ENCODE measurements at places on chromosomes 6 and 20. TPM values are rescaled to one million over a fixed set of nuclear protein-coding genes. Genes with fewer than 3 reads are reported as not detected.
A peak's percentile ranks its signal among the peaks of the same experiment; 100 is the strongest.

The GMPR gene
- 4.5 TPM for total RNA-seq

- H3K27me3 ChIP-seq: no peaks in the 10 kb centered on the region
- no peak for DNase-seq
- H3K27ac ChIP-seq: no peak overlapping the region
- no peaks in the 10 kb centered on the region for H3K36me3 ChIP-seq
- no peak overlapping the region for H3K4me3 ChIP-seq
- no peaks in the 10 kb centered on the region for H3K4me1 ChIP-seq
Observed at GRCh38 chr6:128276311-128276710, 244.1 kb downstream of the PTPRK start.

The TNXB gene
- total RNA-seq: 47.8 TPM

- H3K27ac ChIP-seq: no peak overlapping the region
- H3K4me3 ChIP-seq: no peak overlapping the region
- no peaks in the 10 kb centered on the region for H3K4me1 ChIP-seq
- H3K36me3 ChIP-seq: no peaks in the 10 kb centered on the region
Observed at GRCh38 chr20:582204-582603, 27.9 kb downstream of the TCF15 start.

- H3K4me1 ChIP-seq: peaks cover 16% of the 10 kb centered on the region
- H3K36me3 ChIP-seq: no peaks in the 10 kb centered on the region
- no peak overlapping the region for H3K4me3 ChIP-seq
- H3K27ac ChIP-seq: peak overlapping the region; percentile 50
Observed at GRCh38 chr6:30829639-30830255, 54.6 kb upstream of the DDR1 start.

GRCh38 chr6:35833536-35833935 is 28.4 kb downstream of the LHFPL5 start:
- no peak for DNase-seq
- H3K27me3 ChIP-seq: no peaks in the 10 kb centered on the region
- H3K36me3 ChIP-seq: peaks cover 15% of the 10 kb centered on the region
- H3K27ac ChIP-seq: no peak overlapping the region
- peaks cover 6% of the 10 kb centered on the region for H3K4me1 ChIP-seq

DNA sequence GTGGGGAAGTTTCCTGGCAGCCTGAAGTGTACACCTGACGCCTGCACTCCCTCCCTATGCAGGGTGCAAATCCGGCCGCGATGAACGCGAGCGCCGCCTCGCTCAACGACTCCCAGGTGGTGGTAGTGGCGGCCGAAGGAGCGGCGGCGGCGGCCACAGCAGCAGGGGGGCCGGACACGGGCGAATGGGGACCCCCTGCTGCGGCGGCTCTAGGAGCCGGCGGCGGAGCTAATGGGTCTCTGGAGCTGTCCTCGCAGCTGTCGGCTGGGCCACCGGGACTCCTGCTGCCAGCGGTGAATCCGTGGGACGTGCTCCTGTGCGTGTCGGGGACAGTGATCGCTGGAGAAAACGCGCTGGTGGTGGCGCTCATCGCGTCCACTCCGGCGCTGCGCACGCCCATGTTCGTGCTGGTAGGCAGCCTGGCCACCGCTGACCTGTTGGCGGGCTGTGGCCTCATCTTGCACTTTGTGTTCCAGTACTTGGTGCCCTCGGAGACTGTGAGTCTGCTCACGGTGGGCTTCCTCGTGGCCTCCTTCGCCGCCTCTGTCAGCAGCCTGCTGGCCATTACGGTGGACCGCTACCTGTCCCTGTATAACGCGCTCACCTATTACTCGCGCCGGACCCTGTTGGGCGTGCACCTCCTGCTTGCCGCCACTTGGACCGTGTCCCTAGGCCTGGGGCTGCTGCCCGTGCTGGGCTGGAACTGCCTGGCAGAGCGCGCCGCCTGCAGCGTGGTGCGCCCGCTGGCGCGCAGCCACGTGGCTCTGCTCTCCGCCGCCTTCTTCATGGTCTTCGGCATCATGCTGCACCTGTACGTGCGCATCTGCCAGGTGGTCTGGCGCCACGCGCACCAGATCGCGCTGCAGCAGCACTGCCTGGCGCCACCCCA is 1.2 kb downstream of the GPR6 start:
- no peak overlapping the region for H3K27ac ChIP-seq
- H3K4me3 ChIP-seq: no peak overlapping the region
- no peaks in the 10 kb centered on the region for H3K4me1 ChIP-seq
- H3K27me3 ChIP-seq: peaks cover 55% of the 10 kb centered on the region

The BHLHE23 gene
- not detected for total RNA-seq

The IMPG1 gene
- total RNA-seq: not detected

GRCh38 chr6:137736048-137736818 is 130.8 kb upstream of the TNFAIP3 start:
- no peak overlapping the region for H3K27ac ChIP-seq
- no peak overlapping the region for H3K4me3 ChIP-seq
- H3K4me1 ChIP-seq: peaks cover 32% of the 10 kb centered on the region
- no peaks in the 10 kb centered on the region for H3K27me3 ChIP-seq

- no peak overlapping the region for H3K4me3 ChIP-seq
- no peak for DNase-seq
- no peaks in the 10 kb centered on the region for H3K4me1 ChIP-seq
- H3K27ac ChIP-seq: no peak overlapping the region
- no peaks in the 10 kb centered on the region for H3K27me3 ChIP-seq
- H3K36me3 ChIP-seq: no peaks in the 10 kb centered on the region
Observed at GRCh38 chr20:46731770-46732169, 22.3 kb downstream of the SLC2A10 start.

The FARS2 gene
- 13.1 TPM for total RNA-seq

GRCh38 chr6:147046141-147046877 is 157.9 kb upstream of the STXBP5 start:
- DNase-seq: no peak
- H3K27ac ChIP-seq: no peak overlapping the region
- no peaks in the 10 kb centered on the region for H3K4me1 ChIP-seq
- no peak overlapping the region for H3K4me3 ChIP-seq
- no peaks in the 10 kb centered on the region for H3K36me3 ChIP-seq

- DNase-seq: no peak
- H3K4me3 ChIP-seq: no peak overlapping the region
- peaks cover 5% of the 10 kb centered on the region for H3K27me3 ChIP-seq
- H3K4me1 ChIP-seq: peaks cover 14% of the 10 kb centered on the region
Observed at GRCh38 chr6:27760464-27760863, 151.7 kb downstream of the OR2B2 start.

The AARS2 gene
- 18.3 TPM for total RNA-seq

- H3K27ac ChIP-seq: no peak overlapping the region
- no peaks in the 10 kb centered on the region for H3K27me3 ChIP-seq
- H3K4me3 ChIP-seq: no peak overlapping the region
- peaks cover 3% of the 10 kb centered on the region for H3K4me1 ChIP-seq
- H3K36me3 ChIP-seq: no peaks in the 10 kb centered on the region
- DNase-seq: no peak
Observed at GRCh38 chr6:137724018-137724403, 143.0 kb upstream of the TNFAIP3 start.

GRCh38 chr20:21496452-21496851 is 17.4 kb downstream of the NKX2-2 start:
- no peaks in the 10 kb centered on the region for H3K4me1 ChIP-seq
- H3K4me3 ChIP-seq: no peak overlapping the region
- no peaks in the 10 kb centered on the region for H3K36me3 ChIP-seq
- H3K27ac ChIP-seq: no peak overlapping the region
- DNase-seq: no peak

GRCh38 chr6:43163899-43164298 is 7.2 kb upstream of the SRF start:
- no peaks in the 10 kb centered on the region for H3K36me3 ChIP-seq
- H3K4me3 ChIP-seq: no peak overlapping the region
- DNase-seq: no peak
- H3K27ac ChIP-seq: no peak overlapping the region
- H3K4me1 ChIP-seq: no peaks in the 10 kb centered on the region

- no peak overlapping the region for H3K27ac ChIP-seq
- DNase-seq: no peak
- no peaks in the 10 kb centered on the region for H3K36me3 ChIP-seq
- no peaks in the 10 kb centered on the region for H3K27me3 ChIP-seq
- H3K4me3 ChIP-seq: no peak overlapping the region
- H3K4me1 ChIP-seq: no peaks in the 10 kb centered on the region
Observed at GRCh38 chr6:100035873-100036653, 42.0 kb upstream of the MCHR2 start.

The APOM gene
- not detected for total RNA-seq

The POU5F1 gene
- total RNA-seq: 38.2 TPM

DNA sequence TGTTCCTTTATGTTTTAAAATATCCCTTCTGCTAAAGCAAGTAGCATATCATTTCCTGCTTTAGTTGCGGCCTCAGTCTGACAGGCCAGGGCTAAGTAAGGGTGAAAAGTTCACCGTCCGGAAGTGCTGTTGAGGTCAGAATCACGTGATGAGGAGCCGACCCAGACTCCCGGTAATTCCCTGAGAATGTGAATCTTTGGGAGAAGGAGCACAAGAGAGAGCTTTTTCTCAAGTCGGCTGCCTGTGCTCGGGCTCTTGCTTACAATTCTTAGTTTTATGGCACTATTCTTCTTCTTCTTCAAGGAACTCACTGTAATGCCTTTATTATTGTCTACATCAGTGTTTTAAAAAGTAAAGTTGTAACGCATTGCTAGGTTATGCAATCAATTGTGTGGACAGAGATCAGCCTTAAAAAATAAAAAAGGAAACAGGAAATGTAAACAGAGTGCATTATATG is 309.3 kb downstream of the PRL start:
- DNase-seq: peak; percentile 73
- H3K27ac ChIP-seq: peak overlapping the region; percentile 72
- H3K4me3 ChIP-seq: peak overlapping the region; percentile 42
- no peaks in the 10 kb centered on the region for H3K36me3 ChIP-seq

The EEF1A2 gene
- 2.4 TPM for total RNA-seq

GRCh38 chr6:56148488-56149186 is 98.7 kb downstream of the COL21A1 start:
- DNase-seq: no peak
- H3K4me3 ChIP-seq: no peak overlapping the region

The MDFI gene
- not detected for total RNA-seq

GRCh38 chr6:43129434-43130194 is 41.5 kb upstream of the SRF start:
- no peak overlapping the region for H3K4me3 ChIP-seq
- no peaks in the 10 kb centered on the region for H3K36me3 ChIP-seq
- no peaks in the 10 kb centered on the region for H3K4me1 ChIP-seq
- H3K27me3 ChIP-seq: no peaks in the 10 kb centered on the region

The MUCL3 gene
- not detected for total RNA-seq

- DNase-seq: no peak
- H3K27me3 ChIP-seq: no peaks in the 10 kb centered on the region
- no peaks in the 10 kb centered on the region for H3K4me1 ChIP-seq
- H3K36me3 ChIP-seq: no peaks in the 10 kb centered on the region
- H3K27ac ChIP-seq: no peak overlapping the region
- H3K4me3 ChIP-seq: no peak overlapping the region
Observed at GRCh38 chr6:19949155-19949554, 112.0 kb downstream of the ID4 start.

DNA sequence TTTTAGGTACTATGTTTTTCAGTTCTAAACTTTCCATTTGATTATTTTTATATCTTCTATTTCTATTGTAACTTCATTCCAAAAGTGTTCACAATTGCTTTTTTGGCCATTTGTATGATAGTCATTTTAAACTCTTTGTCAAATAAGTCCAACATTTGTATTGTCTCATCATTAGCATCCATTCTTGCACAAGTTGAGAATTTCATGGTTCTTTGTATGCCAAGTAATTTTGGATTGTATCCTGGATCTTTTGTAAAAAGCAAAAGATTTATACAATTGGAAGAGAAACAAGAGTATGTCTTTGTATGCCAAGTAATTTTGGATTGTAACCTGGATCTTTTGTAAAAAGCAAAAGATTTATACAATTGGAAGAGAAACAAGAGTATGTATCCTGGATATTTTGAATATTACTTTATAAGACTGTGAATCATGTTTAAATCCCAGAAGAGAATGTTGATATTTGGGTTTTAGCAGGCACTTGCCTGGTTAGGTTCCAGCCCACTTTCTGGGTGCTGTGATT is 36.9 kb upstream of the NT5E start:
- H3K27ac ChIP-seq: no peak overlapping the region
- no peaks in the 10 kb centered on the region for H3K27me3 ChIP-seq

The TDRD6 gene
- 0.48 TPM for total RNA-seq

GRCh38 chr20:10412591-10413408 is 21.2 kb downstream of the MKKS start:
- no peak overlapping the region for H3K27ac ChIP-seq
- H3K36me3 ChIP-seq: no peaks in the 10 kb centered on the region
- H3K4me3 ChIP-seq: no peak overlapping the region
- no peak for DNase-seq
- H3K4me1 ChIP-seq: peaks cover 5% of the 10 kb centered on the region

- H3K27me3 ChIP-seq: no peaks in the 10 kb centered on the region
- no peaks in the 10 kb centered on the region for H3K4me1 ChIP-seq
- no peak overlapping the region for H3K27ac ChIP-seq
- no peak for DNase-seq
- H3K4me3 ChIP-seq: no peak overlapping the region
Observed at GRCh38 chr20:5592165-5592564, 158.0 kb upstream of the SHLD1 start.

DNA sequence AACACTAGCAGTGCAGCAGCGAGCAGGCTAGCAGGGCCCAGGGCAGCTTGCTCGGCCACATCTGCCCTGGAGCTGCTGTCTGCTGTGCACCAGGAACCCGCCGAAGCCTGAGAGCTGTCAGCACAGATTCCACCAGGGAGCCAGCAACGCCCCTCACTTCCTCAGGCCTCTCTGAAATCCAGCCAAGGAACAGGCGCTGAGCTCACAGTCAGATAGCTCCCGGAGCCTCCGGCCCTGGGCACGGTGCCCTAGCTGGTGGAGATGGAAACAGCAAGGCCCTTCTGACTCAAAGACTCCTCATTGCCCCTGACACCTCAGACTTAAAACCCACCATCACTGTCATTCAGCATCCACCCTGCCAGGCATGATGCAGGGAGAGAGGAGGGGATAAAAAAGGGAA is 839.4 kb downstream of the MAFB start:
- H3K27me3 ChIP-seq: no peaks in the 10 kb centered on the region
- no peak overlapping the region for H3K4me3 ChIP-seq
- peak; percentile 30 for DNase-seq

GRCh38 chr6:11039040-11039439 is 5.1 kb downstream of the ELOVL2 start:
- DNase-seq: no peak
- H3K27ac ChIP-seq: no peak overlapping the region
- no peaks in the 10 kb centered on the region for H3K36me3 ChIP-seq
- peaks cover 6% of the 10 kb centered on the region for H3K4me1 ChIP-seq

The CPNE5 gene
- not detected for total RNA-seq

The DDX27 gene
- 37.0 TPM for total RNA-seq
